ENCODE measurements at places on chromosomes 2 and 18.

- DNase-seq = no peak
Observed at GRCh38 chr2:108388045-108388444, 10.3 kb downstream of the SULT1C4 start.

GRCh38 chr2:44777036-44777435, 164.5 kb upstream of the SIX3 start:
- no peak for DNase-seq

- no peak for DNase-seq
Observed at GRCh38 chr2:150482111-150482510, 5.4 kb downstream of the RND3 start.

DNA sequence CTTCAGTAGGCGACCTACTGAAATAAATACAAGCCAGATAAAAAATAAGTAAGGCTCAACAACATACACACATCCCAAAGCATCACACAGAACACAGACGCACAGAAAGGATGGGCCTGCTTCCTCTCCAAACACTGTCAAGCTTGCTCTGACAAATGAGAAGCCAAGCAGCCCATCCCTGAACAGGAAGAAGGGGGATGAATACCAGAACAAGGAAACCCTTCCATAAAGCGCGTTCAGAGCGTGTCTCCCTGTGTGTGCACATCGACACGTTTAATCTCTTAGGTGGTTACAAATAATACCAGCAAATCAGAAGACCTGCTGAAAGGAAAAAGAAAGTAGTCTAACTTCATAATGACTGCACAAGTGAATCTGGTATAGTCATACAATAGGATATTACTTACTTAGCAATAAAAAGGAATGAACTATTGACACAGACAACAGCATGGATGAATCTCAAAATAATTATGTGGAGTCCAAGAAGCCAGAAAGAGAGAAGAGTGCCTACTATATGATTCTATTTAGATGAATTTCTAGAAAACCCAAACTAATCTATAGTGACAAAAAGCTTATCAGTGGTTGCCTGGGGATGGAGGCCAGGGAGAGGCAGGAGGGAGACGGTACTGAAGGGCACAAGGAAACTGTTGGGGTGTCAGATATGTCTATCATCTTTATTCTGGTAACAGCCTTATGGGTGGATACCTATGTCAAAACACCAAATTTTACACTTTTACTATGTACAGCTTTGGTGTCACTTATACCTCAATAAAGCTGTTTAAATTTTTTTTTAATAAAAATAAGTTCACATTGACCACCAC, 26.8 kb downstream of the MBOAT2 start:
- DNase-seq = no peak

- no peak for DNase-seq
Observed at GRCh38 chr2:234840336-234840735, 111.5 kb upstream of the SH3BP4 start.

- no peak for DNase-seq
Observed at GRCh38 chr2:186755066-186755465, 61.2 kb downstream of the FAM171B start.

DNA sequence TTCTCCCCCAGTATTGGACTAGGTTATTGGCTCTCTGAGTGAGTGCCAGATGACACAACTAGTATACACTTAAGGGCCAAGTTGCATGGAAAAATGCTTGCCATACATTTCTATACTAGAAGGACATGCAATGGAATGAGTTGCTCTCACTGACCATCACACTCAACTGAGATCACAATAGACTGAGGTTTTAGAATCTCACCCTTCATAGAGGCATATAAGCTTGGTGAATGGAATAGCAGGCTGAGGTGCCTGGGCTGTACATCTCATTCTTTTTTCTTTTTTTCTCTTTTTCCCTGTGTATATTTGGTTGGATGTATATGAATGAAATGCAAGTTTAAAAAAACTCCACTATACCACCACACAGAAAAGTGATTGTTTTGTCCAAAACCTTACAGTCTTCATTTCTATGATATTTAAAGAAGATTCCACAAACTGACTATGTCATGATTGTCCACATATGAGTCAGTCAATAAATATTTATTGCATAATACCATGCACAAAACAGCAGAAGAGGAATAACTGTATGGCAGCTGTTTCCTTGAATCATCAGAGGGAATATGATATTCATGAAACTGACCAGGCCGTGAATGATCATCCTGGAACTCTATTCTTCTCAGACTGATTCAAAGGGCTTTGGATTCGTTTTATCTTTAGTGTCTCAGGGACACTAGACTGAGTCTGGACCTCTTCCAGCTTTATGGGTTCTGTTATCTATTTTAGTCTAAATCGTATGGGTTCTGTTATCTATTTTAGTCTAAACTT, 122.6 kb upstream of the STK17B start:
- no peak for DNase-seq

DNA sequence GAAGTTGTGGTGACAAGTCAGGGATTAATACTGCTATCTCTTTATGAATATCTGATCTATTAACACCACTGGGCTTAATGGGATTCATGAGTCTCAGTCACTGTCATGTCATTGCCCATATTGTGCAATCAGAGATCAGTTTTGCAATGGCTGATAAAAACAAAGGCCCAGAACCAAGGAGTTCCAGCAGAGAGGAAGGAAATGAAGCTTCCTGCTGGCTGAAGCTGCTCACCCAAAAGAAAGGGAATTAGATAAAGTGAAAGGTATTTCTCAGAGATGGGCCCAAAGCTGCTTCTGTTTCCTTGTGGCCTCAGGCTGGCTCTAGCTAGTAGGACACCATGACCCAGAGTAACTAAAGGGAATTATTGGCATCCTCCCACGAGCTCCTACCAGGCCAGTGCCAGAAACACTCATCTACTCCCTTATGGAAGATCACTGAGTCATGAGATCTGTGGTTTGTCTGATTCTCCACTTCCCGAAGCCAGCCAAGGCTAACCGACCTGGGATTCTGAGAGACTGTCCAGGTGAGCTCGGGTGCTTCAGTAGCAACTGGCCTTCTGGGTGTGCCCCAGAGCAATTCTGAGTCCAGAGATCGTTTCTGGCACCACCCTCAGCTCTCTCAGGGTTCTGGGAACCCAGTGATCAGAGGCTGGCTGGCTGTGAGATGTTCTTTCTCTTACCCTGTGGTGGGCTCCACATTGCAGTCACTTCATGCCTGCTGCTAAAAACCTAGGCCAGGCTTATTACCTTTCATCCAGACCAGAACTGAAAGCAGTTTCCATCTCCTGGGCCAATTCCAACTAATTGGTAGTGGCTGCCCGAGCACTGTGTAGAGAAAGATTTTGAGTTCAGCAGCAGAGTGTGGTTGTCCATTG, 129.5 kb upstream of the PELI1 start:
- no peak for DNase-seq

GRCh38 chr2:59701271-59701994, 852.0 kb downstream of the BCL11A start:
- no peak for DNase-seq

DNA sequence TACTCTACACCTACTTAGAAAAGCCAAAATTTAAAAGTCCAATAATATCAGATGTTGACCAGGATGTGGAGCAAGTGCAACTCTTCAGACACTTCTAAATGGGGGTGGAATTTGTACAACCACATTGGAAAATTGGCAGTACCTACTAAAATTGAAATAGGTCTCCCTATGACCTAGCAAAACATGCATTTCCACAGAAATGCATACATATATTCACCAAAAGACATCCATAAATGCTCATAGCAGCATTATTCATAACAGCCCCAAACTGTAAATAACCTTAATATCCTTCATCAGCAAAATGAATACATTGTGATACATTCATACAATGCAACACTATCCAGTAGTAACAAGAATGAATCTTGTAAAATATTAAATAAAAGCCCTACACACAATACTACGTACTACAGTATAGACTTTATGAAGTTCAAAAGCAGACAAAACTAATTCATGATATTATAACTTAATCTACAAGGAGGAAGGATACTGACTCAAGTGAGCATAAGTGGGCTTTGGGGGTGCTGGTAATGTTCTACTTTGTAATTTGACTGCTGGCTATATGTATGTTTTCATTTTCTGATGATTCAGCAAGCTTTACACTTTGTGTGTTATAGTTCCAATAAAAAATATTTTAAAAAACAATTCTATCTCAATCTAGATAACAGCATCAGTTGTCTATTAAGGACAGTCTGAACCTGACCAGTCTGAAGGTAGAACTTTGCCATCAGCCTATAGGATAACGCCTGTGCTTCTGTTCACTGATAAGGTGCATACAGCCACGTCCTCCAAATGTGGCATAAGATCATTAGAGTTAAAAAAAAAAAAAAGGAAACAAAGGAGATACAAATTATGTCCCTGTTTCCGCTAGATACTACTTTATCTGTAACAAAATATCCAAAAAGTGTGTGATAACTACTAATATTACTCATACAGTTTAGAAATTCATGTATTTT, 6.6 kb upstream of the TNFRSF11A start:
- DNase-seq = no peak

DNA sequence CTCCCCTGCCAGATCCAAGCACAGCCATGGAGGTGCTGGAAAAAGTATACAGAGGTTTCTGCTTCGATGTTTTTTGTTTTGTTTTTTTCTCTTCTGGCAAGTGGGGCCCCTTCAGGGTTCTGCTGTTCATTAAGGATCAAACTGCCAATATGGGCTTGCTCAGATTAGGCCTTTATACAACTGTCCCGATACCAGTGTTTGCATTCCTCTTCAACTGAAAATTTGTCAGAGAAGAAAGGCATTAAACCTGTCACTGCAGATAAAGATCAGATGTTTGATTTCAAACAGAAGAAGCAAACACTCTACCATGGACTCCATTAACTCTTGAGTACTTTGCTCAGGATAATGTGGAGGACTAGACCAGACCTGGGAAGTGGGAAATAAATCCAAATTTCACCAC, 396.0 kb upstream of the SMIM21 start:
- no peak for DNase-seq

DNA sequence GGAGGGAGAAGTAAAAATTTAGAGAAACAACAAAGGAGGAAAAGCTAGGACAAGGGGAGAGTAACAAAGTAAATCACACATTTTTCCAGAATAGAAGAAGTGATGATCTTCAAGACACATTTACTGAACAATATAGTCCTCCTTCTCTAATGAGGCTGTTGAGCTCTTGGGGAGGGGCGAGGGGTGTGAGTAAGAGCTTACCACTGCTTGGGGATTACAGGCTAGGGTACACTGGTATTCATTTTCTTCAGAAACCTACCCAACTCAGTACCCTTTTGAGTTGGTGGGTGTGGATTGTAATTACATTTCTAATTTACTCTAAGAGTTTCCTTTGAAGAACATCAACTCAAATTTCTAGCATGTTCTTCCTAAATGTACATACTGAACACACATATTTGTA, 157.7 kb upstream of the ZFP36L2 start:
- DNase-seq = no peak

GRCh38 chr18:44747157-44747556, 66.5 kb downstream of the SETBP1 start:
- DNase-seq = no peak

GRCh38 chr2:196413821-196414274, 225.7 kb upstream of the CCDC150 start:
- no peak for DNase-seq

- DNase-seq = no peak
Observed at GRCh38 chr2:237596520-237597195, 6.1 kb upstream of the RAB17 start.

DNA sequence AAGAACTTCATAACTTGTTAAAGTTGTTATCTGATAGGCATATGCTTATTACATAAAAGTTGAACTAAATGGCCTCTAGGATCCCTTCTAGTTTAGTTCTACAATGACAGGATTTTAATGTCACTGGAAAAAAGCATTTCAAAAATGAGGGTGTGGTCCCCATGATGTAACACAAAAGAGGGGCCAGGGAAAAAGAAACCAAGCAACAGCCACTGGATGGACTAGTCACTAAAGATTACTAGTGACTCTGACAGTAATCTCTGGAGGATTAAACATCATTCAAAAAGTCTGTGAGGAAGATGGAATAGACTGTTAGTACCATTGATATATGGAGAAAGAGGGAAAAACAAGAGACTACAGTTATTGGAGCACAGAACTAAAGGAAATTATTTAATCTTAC, 22.6 kb downstream of the SEPTIN10 start:
- DNase-seq = no peak

DNA sequence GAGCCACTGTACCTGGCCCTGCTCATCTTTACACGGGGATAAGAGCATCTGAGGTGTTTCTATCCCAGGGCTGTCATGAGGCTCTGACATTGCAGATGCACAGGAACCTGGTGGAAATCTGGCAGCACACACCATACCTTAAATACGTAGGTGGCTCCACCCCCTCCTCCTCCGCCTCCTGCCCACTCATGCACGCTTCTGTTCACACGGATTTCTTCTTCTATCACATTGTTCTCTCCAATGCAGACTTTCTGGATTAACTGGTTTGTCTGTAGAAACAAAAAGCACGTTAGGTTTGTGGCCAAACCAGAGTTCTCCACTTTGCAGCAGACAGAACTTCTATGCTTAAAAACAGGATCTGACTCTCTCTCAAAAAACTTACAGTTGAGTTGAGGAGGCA, 118.2 kb downstream of the CLIP4 start:
- no peak for DNase-seq

DNA sequence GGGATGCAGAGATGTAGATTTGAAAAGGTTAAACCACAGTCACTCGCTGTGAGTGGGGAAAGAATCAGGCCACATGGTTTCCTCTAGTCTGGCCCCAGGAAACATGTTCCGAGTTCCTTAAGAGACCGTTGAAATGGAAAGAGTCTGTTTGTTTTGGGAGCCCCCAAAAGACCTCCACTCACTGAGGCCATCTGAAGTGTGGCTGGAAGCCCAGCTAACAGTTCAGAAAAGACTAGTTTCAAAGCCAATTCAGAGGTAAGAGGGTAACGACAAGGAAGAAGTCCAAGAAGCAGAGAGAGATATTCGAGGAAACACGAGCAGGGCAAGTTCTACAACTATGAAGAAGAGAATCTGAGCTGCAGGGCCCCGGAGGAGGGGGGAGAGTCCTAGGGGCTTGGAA, 61.0 kb downstream of the APOB start:
- no peak for DNase-seq

- no peak for DNase-seq
Observed at GRCh38 chr2:104840156-104840555, 13.8 kb upstream of the POU3F3 start.

DNA sequence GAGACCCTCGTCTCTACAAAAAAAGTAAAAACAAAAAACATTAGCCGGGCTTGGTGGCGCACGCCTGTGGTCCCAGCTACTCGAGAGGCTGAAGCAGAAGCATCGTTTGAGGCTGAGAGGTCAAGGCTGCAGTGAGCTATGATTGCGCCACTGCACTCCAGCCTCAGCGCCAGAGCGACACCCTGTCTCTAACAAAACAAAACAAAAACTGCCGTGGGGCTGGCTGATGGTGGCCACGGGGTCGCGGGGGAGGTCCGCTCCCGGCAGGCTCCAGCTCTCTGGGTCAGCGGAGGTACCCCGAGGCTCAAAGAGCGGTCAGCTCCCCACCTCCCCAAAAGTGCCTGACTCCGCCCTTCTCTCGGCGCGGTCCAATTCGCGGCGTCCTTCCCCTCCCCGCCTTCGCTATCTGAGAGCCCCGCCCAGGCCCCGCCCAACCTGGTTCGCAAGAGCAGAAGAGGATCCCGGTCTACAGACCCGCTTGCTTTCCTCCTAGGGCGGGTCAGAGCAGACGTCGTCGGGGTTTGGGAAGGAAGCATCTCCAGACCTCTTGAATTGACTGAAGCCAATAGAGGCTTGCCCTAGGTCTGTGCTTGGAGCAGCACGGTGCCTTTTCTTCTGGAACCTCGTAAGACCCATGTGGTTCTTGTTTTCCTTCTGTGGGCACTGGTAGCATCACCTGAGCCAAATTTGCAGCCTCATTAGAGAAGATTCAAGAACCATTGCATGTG, 7.8 kb downstream of the RAX start:
- DNase-seq = no peak
